Right renal pelvis (tissue), 4 donors: ENCODE measurements at places on chromosomes 7 and 10. TPM values are rescaled to one million over a fixed set of nuclear protein-coding genes. Genes with fewer than 3 reads are reported as not detected.

Gene PTN
- 236 TPM for polyA plus RNA-seq

Gene FGFR2
- polyA plus RNA-seq, result 104 TPM

Gene C10orf88
- polyA plus RNA-seq, result 21.2 TPM

Gene PROSER2
- polyA plus RNA-seq, result 5.1 TPM

Gene NPC1L1
- polyA plus RNA-seq, result 2.9 TPM

Gene SYT15
- polyA plus RNA-seq, result 7.1 TPM

Gene NRP1
- polyA plus RNA-seq, result 158 TPM

Gene CNPY1
- polyA plus RNA-seq, result not detected

Gene CLDN4
- 76.7 TPM for polyA plus RNA-seq

Gene UPK3BL2
- 10.9 TPM for polyA plus RNA-seq

Gene CLEC5A
- 0.20 TPM for polyA plus RNA-seq
